Fibroblast of skin of right quadriceps (primary cell): ENCODE measurements at places on chromosomes 4 and X.

DNA sequence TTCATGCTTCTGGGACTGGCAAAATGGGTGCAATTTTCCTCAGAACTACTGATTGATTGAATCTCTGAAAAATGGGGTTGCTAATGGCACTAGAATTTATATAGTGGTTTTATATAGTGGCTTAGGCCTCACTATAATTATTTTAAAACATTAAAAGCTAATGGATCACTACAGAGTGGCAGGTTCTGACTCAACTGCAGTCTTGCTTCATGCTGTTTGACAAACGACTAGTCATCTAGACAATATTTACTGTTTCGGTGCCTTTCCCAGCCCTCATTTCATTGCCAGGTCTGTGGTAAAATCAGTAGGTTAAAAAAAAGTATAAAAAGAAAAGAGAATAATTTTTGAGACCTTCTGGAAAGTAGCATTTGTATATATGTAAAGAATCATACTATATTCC is 352.8 kb upstream of the ATOH1 start:
- DNase-seq, result no peak

DNA sequence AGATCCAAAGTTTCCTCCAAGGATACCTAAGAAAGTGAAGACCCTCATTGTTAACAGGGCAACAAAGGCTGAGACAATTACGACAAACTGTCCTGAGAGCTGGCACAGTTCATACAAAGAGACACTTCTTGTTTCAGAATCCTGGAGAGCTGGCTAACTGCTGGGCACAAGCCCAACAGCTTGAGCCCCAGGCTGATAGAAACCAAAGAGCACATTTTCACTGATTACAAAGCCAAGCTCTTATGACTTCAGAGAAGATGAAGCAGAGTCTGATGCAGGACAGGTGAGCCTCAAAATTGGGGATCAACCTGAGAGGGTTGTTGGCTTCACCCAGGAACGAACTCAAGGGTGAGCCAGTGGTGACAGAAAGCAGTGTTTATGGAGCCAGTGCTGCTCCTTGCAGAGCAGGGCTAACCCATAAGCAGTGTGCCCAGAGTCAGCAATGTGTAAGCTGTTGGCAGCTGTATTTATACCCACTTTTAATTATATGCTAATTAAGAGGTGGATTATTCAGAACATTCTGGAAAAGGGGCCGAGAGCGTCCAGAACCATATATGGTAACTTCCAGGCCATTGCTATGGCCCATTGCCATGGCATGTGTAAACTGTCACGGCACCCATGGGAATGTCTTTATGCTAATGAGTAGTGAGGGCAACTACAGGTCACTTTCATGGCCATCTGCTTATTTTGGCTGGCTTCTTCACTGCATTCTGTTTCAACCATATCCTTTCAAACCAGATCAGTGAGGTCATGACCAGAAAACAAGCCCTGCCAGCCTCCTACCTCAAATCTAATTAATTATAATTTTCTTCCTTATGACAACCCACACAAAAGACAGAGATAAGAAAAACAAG is 183.7 kb downstream of the EVC2 start:
- DNase-seq, result peak; percentile 3

DNA sequence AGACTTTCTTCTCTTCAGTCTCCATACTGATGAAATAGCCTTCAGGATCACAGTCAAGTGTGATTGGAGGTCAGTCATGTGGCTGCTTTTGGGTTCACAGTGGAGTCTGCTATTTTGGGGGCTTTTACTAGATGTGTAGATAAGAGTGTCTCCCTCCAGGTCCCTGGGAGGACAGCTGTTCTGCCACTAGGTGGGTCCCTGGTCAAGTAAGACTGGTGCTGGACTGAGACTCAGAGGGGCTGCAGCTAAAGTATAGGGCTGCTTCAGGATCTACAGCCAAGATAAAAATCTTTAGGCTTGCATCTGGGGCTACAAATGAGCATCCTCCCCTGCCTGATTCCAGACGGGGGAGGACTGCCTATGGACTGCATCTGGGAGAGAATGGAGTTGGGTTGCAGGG is 200.7 kb upstream of the ANKRD50 start:
- DNase-seq, result no peak

DNA sequence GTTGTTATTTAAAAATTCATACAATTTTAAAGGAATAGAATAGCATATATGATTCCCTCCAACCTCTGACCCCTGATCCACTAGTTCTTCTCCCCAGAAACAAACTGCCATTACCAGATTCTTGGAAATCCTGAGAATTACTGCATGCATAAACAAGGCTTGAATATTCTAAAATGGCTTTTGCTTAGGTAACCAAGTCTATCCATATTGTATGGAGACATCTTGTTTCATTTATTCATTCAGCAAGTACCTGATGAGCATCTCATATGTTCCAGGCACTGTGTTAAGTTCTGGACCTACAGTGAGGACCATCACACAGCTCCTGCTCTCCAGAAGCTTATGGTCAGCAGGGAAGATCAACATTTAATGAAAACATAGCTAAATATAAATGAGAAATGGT is 49.4 kb downstream of the TMEM164 start:
- DNase-seq, result no peak

- DNase-seq, result no peak
Observed at GRCh38 chr4:121674696-121675095, 22.1 kb downstream of the ANXA5 start.
